NCI-H446 (cell line): ENCODE measurements at places on chromosomes 11 and 22.

- DNase-seq, result no peak
Observed at GRCh38 chr11:78295347-78295746, 106.6 kb downstream of the USP35 start.

DNA sequence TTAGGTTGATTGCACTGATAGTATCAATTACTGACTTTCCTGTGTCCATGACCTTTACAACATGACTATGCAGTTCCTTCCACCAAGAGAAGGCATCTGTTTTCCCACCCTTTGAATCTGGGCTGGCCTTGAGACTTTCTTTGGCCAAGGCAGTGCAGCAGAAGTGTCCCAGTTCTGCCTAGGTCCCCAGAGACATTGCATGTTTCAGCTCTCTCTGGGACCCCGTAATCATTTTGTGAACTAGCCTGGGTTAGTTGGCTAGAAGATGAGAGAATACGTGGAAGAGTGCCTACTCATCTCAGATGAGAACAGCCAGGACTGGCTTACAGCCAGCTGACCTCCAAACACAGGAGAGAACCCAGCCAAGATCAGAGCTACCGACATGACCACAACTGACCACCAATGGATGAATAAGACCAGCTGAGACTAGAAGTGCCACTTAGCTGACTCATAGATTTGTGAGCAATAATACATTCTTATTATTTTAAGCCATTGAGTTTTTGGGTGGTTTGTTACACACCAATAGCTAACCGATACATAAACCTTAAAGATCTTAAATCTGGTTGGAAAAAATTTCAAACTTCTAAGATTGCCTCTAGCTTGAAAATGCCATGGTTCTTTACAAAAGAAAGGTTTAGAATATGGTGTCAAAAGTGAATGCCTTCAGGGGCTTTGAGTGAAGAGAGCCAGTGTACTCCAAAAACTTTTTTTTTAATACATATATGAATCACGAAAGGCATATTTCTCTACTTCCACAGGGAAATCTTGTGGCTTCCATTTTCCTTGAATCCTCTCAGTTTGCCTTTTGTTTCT is 145.2 kb downstream of the FBXO7 start:
- DNase-seq, result no peak

- peak; percentile 5 for DNase-seq
Observed at GRCh38 chr11:84628871-84629620, 998.1 kb downstream of the DLG2 start.

GRCh38 chr11:76077575-76078150 is 128.6 kb downstream of the WNT11 start:
- no peak for DNase-seq

DNA sequence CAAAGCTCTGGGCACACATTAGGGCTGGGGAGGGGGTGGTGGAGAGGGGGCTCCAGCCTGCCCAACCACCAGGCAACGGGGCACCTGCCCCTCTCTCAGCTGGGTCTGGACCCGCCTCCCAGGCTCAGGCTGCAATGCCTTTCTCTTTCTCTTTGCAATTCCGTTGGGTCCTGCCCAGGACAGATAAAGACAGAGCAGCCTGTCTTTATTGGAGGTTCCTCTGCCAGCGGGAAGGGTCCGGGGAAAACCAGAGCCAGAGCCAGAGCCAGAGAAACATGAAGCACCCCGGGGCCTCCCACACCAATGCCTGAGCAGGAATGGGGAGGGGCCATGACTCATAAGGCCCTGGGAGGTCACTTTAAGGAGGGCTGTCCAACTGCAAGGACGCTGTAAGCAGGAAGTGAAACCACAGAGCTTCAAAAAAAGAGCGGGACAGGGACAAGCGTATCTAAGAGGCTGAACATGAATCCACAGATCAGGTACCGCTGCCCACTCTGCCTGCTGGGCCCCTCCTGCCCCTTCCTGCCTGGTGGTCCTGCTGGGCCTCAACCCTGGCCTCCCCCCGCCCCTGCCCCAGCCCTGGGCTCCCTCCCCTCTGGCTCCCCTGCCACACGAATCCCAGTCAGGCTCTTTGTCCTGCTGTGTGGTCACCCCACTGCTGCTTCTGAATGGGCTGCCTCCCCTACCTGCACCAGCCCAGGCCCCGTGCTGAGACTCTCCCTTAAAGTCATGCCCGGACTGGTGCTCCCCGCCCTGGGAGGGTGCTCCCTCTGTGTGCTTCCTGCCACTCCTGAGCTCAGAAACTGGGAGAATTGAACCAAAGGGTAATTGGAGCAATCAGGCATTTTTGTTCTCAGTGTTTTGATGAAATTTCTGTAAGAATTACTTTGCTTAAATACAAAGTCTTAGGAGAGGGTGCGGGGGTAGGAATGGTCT is at the start of gene APOBEC3B:
Gene APOBEC3B (plus strand): TSS at position 356 of the 936 bp plus-strand sequence. CDS start 107 bp downstream, at position 463.
- no peak for DNase-seq

GRCh38 chr22:19046719-19047609 is 75.2 kb downstream of the DGCR2 start:
- DNase-seq, result no peak

- DNase-seq, result no peak
Observed at GRCh38 chr11:72918851-72919250, 104.6 kb downstream of the ATG16L2 start.

DNA sequence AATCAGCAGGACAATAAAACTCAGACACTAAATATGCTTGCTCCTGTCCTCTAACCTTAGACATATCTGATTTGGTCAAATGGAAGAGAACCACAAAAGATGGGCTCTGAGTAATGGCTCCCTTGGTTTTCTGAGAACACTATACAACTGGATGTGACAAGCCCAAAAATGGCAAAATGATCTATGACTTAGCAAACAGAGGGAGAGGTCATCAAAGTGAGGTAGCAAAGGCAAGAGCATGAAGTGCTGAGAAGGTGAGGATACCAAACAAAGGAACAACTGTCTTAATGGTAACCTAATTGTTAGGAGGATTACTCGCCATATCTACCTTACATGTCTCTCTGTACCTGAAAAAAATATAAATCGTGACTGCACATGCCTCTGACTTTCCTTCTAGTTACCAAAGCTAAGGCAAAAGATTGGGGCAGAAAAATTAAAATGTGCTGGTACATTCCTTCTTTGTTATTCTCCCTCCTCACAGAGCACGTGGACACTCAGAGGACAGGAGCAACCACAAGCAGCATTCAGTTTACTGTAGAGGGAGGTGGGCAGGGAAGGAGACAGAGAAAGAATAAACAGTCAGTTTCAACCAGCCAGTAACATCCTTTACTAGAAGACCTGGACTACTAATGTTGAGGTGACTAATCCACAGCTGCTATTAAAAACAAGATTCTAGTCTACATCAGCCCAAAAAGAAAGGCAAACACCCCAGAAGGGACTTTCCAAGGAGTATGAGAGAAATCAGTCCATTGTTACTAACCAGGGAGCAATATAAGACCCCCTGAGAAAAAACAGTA is 88.8 kb downstream of the AMBRA1 start:
- no peak for DNase-seq

DNA sequence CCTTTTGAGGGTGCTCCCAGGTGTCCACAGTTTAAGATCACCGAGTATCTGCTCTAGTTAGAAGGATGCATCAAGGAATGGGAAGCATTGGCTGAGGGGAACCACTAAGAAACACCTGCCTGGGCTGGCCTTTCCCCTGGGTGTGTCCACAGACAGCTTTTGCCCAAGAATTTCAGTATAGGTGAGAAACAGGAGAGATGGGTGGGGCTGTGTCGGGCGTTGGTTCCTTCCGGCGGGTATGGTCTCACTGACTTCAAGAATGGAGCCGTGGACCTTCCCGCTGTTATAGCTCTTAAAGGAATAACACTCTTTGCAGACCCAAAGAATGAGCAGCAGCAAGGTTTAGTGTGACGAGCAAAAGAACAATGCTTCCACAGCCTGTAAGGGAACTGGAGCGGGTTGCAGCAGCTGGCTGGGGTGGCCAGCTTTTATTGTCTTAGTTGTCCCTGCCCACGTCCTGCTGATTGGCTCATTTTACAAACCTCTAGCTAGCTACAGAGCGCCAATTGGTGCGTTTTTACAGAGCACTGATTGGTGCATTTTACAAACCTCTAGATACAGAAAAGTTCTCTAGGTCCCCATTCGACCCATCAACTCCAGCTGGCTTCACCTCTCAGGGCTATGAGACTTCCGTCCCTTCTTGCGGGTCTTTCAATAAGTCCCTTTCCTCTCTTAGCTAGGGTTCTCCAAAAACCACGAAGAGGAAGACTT is 2.4 kb downstream of the FADS1 start:
- DNase-seq, result no peak

- no peak for DNase-seq
Observed at GRCh38 chr11:37560346-37560745, 962.3 kb upstream of the RAG2 start.

GRCh38 chr22:35301372-35301874 is 1.7 kb downstream of the TOM1 start:
- no peak for DNase-seq

DNA sequence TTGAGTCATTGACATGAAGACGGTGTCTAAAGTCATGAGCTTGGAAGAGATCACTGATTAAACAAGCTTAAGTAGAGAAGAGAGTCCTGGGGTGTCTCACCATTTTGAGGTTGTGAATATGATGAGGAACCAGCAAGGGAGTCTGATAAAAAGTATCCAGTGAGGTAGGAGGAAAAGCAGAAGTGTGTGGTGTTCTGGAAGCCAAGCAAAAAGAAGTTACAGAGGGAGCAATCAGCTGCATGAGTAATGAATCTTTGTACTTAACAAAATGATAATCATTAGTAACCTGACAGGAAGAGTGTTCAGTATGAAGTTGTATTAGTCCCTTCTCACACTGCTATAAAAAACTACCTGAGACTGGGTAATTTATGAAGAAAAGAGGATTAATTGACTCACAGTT is 131.3 kb downstream of the C11orf87 start:
- DNase-seq, result no peak

- DNase-seq, result no peak
Observed at GRCh38 chr22:41380993-41381328, 781 bp upstream of the TEF start.
